ENCODE measurements at places on chromosomes 16 and 17. TPM values are rescaled to one million over a fixed set of nuclear protein-coding genes. Genes with fewer than 3 reads are reported as not detected.

- DNase-seq = no peak
Measured at GRCh38 chr17:9116311-9116835, 95.1 kb downstream of the NTN1 start.

DNA sequence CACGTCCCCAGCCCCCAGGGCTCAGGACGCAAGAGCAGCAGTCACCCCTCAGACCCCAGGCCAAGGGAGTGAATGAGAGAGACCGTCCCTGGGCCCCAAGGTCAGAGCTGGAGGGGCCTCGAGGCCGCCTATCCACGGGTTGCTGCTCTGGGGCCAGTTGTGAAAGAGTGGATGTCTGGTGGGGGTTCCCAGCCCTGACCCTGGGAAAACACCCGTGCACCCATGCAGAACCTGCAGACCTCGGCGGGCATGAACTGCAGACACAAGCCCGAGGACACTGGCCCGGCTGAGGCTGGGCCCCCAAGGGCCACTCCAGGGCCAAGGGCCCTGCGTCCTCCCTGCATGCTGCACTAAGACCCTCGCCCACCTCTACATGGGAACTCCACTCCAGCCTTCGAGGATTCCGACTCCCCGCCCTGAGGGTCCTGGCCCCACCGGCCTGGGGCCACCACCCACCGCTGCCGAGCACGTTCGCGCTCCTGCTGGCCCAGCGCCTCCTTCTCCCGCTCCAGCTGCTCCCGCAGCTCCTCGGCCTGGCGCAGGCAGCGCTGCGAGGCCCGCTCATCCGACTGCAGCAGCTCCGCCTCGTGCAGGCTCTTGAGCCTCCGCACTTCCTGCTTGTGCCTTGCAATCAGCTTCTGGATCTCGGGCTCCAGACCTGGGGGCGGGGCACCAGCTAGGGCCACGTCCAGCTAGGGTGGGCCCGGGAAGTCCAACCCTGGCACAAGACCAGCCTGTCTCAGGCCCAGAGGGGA, 27.6 kb upstream of the AATK start:
- DNase-seq = peak; percentile 42

DNA sequence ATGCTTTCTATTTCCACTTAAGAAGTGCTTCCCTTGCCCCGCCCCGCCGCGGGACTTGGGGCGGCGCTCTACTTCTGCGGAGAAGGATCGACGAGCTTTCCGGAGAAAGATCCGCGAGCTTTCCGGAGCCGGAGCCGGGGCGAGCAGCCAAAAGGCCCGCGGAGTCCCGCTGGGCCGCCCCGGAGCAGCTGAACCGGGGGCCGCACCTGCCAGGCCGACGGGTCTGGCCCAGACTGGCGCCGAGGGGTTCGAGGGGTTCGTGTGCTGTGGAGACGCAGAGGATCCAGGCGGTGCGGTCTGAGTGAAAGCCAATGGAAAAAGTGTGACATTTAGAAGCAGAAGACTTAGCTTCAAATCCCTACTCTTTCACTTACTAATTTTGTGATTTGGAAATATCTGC, 50.8 kb downstream of the TBC1D26 start:
- DNase-seq = peak; percentile 55

DNA sequence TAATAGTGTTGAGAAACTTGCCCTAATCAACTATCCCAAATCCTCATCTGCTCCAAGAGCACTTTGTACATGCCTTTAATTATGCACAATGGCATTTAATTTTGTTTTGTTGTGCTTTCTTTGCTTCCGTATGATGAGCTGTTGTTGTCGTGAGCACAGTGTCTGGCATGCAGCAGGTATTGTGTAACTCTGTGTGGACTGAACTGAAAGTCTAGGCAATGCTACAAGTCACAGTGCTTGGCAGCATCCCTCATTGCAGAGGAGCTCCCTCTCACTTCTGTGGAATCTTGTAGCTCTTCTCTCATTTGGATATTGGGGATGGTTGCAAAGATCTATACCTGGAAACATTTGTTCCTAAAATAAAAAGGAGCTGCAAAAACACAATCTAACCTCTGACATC, 502.2 kb upstream of the CA10 start:
- DNase-seq = no peak

GRCh38 chr16:1175566-1176279, 22.8 kb downstream of the CACNA1H start:
- peak; percentile 15 for DNase-seq

GRCh38 chr17:561116-561515, 153.5 kb downstream of the VPS53 start:
- peak; percentile 41 for DNase-seq

DNA sequence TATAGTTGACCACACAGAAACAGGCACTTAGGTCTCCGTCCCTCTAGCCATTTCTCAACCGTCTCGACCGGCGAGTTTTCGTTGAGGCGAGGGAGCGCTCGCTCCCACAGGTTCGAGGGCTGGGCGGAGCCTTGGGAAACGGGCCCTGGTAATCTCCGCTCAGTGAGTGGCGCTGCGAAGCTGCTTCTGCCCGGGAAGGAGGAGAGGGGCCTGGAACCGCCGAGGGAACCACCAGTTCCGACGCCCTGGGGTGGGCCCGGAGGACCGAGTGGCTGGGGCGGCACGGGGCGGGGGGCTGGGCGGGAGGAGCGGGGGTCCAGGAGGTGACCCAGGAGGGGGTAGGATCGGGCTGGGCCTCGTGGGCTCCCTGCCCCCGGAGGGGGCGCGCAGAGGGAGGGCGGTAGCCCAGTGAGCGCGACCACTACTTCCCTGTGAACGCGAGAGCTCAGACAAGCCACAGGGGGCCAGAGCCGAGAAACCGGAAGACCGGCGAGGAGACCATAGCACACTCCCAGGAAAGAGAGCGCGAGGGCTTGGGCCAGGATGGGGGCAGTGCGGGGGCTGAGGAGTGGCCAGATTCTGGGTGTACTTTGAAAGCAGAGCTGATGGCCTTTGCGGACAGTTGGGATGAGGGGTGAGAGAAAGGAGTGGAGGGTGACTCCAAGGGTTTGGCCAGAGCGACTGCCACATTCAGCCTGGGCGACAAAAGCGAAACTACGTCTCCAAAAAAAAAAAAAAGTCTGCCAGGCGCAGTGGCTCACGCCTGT, 29.9 kb upstream of the ARL4D start:
- peak; percentile 88 for DNase-seq

DNA sequence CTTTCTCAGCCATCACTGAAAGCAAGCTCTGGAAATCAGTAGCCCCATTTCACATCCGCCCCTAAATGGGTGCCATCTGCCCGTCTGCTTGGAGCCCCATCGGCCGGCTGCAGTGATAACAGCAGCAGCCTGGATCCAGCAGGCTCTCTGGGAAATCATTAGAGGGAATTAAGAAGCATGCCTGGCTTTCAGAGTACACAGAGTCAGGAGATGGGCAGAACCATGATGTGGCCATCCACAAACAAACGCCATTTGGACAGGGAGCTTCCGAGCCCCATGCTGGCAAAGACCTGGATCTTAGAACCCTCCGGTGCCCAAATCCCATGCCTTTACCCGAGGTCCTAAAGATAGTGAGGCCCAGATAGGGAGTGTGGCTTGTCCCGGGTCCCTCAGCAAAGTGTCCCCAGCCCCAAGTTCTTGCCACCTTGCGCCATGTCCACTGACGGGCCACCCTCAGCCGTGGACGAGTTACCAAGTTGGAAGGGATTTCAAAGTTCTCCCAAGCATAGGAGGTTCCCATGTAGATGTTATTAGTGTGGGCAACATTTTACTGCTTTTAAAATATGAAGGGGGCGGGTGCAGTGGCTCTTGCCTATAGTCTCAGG, 1.0 kb upstream of the LITAF start:
- no peak for DNase-seq

DNA sequence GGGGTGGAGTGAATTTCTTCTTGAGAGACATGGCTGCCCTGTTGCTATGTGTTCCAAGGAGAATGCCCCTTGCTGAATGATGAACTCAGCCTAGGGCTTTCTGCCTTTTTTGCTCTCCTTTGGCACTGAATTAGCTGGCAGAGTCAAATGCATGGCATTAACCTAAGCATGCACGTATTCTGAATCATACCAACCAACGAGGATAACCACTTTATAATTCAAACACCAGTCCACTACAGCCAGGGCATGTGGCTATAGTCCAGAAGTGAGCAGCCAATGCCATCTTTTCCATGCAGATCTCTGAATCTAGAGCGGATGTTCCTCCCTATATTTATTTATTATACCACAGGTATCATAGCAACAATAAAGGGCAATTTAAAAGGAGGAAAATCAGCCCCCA, 15.7 kb downstream of the TMIGD1 start:
- DNase-seq = no peak

DNA sequence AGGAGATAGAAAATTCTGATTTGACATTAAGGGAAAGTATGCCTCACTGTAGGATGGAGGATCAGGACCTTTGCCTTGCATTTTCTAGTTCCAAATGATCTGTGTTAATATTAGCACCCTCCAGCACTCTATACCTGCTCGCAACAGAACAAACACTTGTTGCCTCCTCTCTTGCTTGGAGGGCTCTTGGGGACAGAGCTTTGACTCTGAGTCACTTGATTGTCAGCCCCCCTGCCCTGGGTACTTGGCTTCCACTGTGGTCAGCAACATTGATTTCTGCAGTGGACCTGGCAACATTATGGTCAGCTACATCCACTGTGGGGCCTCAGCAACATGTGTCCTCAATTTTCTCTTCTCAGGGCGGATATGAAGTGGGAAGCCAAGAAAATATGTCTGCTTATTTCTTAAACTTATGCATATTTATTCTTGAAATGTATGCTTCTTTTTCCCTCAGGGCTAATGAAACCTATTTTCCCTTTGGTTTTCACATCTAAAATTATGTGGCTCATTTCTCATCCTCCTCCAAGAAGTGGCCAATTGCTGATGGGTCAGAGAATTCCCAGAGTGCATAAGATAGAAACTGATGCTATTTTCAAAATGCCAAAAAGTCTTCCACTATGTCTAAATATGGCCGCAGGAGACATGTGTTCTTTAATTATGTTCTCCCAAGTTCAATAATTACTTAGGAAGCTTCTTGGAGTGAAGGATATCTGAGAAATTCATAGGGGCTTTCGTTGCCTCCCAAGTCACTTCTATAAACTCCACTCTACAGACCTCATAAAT, 94.6 kb upstream of the SMIM36 start:
- no peak for DNase-seq

- no peak for DNase-seq
Measured at GRCh38 chr16:3152027-3152276, 17.1 kb downstream of the ZNF213 start.

The STAT5A gene
- 13.8 TPM for total RNA-seq

The LAT gene
- 0.64 TPM for total RNA-seq

The C16orf54 gene
- total RNA-seq = not detected

The NPIPB9 gene
- total RNA-seq = 3.9 TPM

Data from fibroblast of villous mesenchyme (primary cell).